ENCODE measurements at places on chromosomes 16 and 17.

DNA sequence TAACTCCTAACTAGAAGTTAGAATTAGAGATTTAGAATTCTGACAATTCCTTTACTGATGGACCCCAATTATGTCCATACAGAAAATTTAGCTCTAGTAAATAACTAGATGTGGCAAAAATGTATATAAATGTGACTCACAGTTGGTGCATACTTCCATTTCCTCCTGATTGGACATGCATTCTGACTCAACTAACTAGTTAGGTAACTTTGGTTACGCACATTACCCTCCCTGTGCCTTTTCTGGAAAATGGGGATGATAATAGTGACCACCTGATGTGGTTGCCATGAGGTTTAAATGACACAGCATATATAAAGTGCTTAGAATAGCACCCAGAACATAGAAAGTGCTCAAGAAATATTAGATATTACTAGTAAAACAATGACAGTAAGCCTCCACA is 550.0 kb upstream of the SALL1 start:
- no peak for DNase-seq

DNA sequence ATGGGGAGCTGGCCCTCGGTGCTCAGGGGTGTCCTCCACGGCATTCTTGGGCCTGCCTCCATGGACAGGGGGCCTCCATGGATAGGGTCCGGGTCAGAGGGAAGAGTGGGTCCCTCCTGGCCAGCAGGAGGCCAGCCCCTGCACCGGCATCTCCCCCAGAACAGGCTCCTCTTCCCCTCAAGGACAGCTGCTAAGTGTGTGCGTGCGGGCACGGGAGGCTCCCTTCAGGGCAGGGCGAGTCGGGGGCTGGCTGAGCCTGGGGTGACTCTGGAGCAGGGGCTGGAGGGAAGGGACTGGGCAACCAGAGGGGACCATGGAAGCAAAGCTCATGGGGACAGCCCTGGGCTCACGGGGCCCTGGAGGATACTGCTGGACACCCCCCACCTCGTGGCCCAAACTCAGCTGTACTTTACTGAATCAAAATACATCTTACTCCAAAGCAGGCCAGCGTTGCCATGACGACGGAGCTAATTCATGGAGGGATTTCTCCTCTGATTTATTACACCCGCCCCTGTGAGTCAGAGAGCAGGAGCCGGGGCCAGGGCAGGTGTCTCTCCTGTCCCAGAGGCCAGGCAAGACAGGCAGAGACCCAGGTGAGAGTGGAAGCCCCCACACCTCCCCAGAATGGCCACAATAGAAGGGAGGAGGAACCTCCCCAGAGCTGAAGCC is 2.1 kb downstream of the CASKIN1 start:
- no peak for DNase-seq

DNA sequence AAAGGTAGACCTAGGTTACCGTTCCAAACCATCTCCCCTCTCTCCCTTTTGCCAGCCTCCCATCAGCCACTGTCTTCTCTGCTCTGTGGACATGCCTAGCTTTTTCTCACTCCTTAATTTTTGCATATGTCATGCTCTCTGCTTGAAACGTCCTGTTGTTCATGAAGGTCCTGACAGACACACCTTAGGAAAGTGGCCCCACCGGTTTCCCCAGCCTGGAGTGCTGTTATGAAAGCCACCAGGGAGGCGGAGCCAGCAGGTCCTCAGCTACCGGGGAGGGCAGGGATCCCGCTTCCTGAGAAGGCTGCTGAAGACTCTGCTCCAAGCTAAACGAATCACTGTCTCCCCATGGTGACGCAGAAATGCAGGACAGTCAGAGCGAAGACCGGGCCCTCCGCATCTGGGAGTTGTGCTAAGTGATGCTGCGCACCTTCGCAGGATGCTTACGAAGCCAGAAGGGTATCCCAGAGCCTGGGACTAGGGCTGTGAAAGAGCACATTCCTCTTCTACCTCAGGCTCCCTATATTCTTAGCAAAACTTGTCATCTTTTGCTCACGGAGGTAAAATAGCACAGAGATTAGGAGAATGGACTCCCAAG is 2.3 kb upstream of the SLC16A11 start:
- DNase-seq, result peak; percentile 47

- no peak for DNase-seq
These were observed 235.8 kb downstream of the MAP2K4 start for GRCh38 chr17:12256380-12256995.

DNA sequence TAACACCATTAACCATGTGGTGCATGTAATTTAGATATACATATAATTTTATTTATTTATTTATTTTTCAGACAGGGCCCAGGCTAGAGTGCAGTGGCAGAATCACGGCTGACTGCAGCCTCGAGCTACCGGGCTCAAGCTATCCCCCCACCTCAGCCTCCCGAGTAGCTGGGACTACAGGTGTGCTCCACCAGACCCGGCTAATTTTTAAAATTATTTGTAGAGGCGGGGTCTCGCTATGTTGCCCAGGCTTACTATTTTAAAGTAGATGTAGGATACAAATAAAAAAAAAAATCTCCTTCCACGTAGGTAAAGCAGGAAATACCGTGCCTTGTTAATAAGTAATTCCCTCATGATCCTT is 446 bp upstream of the COQ7 start:
- DNase-seq, result peak; percentile 2

DNA sequence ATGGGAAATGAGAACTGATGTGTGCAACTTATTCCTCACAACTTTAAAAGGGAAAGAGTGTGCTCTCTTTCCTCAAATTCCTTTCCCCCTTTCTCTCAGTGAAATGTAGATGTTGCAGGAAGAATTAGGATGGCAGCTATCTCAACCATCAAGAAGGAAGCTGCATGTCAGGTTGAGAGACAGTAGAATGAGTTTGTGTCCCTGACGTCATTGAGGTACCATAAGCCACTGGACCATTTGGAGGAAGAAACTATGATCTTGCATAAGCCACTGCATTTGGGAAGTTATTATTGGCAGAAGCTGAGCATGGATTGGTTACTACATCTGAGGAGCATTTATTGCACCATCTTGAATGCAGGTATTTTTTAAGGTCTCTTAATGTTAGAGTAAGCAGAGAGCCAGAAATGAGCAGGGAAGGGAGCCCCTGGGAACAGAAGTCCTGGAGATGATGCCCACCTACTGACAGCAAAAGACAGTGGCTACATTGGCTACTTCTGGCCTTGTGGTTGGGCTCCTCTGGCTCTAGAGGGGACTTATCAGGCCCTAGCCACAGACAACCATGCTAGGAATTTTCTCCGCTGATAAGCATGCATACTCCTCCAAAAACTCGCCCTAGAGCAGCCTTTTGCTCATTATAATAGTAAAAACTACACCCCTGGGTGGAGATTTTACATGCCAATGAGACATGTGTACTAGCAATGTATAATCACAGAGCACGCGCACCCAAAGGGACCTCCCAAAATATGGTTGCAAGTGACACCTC is 249.0 kb upstream of the SALL1 start:
- no peak for DNase-seq

GRCh38 chr17:34578016-34578415 is 1.4 kb upstream of the TMEM132E start:
- no peak for DNase-seq

GRCh38 chr16:19102187-19102872 is 11.4 kb upstream of the ITPRIPL2 start:
- DNase-seq, result no peak

GRCh38 chr17:61452301-61453290 is at the start of gene TBX4:
TBX4 (plus strand) TSS chr17:61452422; CDS start chr17:61456491, 4,069 bp downstream.
- no peak for DNase-seq

DNA sequence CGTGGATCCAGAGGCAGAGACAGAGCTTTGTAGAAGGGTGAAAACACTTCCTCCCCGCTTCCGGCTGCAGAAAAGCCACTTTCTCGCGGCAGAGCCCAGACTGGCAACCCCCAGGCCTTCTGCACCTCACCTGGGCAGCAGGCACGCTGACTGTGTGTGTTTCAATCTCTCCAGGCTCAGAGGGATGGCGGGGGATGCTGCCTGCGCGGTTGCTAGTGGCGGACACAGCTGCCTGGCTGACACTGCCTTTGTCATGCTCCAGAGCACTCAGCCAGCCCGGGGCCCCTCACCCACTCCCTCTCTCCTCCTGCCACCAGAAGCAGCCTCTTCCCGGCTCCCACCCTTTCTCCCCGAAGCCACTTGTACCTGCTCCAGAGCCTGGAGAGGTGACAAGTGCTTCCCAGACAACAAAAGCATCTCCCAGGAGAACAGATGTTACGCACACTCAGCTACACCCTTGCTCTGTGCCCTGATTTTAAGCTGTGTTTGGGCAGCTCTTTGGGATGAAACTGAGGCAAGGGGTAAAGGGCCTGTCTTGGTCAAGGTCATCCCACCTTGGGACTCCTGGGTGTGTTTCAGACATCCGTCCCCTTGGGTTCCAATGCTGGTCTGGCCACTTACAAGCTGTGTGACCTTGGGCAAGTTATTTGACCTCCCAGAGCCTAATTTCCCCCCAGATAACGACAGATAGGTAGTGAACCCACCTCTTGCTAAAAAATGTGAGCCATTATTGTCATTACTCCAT is 9.2 kb upstream of the GLIS2 start:
- peak; percentile 50 for DNase-seq

DNA sequence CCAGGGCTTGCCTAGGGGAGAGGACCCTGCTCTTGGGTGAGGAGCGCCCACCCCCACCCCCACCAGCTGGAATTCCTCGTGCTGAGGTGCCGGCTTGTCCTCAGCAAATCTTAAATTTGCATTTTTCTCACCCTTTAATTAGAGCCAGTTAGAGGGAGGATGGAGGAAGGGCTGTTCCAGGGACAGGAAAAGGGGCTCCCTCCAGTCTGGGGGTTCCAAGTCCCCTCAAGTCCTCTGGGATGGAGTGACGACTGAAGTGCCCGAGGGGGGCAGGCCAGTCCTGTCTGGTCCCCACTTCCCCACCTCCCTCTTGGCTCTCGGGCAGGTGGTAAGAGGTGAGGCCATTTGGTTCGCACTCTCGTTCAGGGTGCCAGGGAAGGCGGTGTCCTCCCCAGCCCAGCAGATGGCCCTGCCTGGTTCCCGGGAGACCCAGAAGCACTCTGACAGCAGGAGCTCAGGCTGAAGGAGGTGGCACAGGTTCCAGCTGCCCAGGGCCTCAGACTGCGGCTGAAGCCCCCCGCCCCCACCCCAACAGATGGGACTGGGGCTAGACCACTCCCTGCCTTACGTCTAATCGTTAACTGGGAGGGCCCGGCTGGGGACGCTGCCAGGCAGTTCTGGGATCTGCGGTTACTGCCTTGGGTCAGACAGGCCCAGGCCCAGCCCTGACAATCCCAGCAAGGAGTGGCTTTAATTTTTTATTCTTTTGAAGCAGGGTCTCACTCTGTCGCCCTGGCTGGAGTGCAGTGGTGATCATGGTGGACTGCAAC is 2.2 kb downstream of the RAB26 start:
- DNase-seq, result no peak

DNA sequence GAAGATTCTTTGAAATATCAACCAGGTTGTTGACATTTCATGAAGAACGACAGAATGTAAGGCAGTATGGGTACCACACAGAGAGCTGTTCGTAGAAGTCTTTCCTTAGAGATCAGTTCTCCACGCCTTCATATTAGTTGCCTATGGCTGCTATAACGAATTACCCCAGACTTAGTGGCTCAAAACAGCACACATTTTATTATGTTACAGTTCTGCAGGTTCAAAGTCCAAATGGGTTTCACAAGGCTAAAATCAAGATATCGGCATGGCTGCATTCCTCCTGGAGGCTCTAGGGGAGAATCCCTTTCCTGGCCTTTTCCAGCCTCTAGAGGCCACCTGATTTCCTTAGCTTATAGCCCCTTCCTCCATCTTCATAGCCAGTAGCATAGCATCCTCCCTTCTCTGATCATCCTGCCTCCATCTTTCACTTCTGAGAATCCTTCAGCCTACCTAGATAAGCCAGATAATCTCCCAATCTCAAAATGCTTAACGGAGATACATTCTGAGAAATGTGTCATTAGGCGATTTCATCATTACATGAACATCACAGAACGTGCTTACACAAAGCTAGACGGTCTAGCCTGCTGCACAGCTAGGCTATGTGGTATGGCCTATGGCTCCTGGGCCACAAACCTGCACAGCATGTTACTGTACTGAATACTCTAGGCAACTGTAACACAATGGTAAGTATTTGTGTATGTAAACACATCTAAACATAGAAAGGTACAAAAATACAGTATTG is 26.0 kb downstream of the ERCC4 start:
- DNase-seq, result no peak

- DNase-seq, result no peak
These were observed 114.4 kb downstream of the GRIN2A start for GRCh38 chr16:10067835-10068234.

- DNase-seq, result no peak
These were observed 104.2 kb downstream of the CDK5R1 start for GRCh38 chr17:32590974-32591373.

DNA sequence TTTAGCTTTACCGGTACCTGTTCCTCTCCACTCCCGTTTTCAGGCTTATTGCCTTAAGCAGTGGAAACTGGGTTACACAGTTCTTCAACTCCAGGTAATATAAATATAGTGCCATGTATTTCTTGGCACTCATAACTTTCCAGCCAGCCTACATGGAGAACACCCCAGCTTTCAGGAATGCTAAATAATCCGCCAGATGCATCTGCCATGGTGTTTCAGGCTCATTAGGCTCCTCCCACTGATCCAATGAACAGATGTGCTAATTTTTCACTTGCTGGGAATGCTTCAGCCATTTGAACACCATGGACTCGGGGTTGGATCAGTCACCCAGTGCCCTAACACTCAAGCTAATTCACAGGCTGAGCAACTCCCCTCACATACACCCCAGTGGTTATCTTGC is 4.6 kb downstream of the ANKFN1 start:
- DNase-seq, result no peak

DNA sequence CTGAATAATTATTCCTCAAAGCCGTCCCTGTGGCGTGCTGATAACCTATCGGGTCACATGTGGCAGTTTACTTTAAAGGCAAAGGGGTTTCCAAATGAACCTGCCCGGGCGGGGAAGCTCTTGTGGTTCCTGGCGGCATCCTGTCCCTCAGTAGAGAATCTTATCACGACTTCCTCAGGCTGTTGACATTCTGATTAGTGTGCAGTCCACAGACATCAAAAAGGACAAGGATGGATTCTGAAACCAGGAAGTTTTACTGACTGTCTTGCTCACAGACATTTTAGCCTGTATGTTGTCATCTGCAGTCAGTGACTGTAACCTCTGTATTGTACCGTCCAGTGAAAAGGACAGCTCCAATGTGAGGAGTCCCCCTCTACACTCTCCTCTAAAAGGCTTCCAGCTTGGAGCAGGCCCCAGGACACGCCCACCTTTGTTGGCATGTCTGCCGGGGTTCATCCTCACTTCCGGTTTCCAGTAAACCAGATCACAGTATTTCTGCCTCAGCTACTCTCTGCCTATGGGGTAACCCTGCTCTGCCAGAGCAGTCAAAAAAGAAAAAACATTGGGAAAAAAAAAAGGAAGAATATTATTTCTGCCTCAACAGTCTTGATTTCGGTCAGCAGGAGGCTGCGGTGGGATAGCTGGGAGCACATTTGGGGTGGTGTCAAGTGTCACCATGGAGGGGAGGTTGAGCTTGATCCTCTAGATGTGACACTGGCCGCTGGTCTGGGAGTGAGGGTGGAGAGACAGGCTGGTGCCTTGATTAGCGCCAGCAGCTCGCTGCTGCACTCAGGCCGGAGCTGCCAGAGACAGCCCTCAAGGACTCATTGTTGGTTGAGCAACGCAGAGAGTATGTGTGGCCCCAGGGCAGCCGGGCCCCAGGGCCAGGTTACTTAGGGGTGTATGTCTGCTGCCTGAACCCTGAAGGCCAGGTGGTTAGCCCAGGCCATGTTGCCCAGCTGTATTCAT is 89.0 kb upstream of the DNAH17 start:
- DNase-seq, result peak; percentile 60

- DNase-seq, result peak; percentile 61
These were observed 10.1 kb upstream of the SLC16A5 start for GRCh38 chr17:75077496-75078283.

Data from CD4-positive, alpha-beta T cell treated with Interleukin-1 beta for 1 hour (primary cell).